ENCODE measurements at places on chromosomes 12 and 14.

GRCh38 chr12:18461758-18462157, 200.4 kb downstream of the PIK3C2G start:
- DNase-seq, result no peak

- DNase-seq, result no peak
These were observed 119.1 kb downstream of the CACNA1C start for GRCh38 chr12:2171672-2172426.

DNA sequence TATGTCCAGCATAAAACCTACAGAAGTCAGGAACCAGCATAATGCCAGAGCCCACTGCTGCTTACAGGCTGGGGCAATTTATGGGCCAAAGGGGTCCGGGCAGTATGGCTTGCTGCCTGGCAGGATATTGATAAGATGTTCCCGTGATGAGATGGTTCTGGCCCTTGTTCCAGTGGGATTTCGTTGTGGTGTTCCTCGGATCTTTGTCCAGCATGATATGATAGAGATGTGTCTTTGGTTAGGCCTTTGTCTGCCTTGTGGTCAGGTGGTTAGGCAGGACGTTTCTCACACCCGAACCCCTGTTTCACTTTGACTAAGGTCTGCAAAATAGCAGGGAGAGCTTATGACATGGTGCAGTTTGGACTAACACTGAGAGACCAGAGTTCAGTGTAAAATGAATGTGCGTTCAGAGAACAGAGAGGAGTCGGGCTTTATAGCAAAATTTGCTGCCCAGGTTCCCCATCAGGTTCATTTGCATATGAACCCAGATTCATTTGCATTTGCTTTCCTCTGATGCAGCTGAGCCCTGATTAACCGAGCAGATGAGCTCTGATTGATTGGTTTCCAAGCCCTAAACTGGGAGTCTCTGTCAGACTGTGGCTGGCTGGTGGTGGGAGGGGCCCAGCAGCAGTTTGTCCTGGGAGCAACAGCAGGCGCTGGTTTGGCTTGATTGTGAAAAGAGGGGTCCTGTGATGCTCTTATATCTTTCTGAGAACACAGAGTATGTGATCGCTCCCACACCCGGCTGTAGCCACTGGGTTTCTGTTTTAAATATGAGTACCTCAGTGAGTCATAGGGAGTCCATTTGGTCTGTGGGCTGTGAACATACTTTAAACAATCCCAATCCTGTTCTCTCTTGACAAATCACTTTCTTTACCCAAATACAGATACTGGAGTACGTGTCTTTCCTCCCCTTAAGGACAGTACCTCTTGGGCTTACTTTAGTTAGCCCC, 156.3 kb upstream of the PZP start:
- DNase-seq, result peak; percentile 10

- DNase-seq, result no peak
These were observed 14.4 kb downstream of the DDX54 start for GRCh38 chr12:113170926-113171325.

- peak; percentile 27 for DNase-seq
These were observed 7.8 kb upstream of the PLXNC1 start for GRCh38 chr12:94140556-94140955.

GRCh38 chr14:77177702-77178101, 3.9 kb upstream of the TMEM63C start:
- no peak for DNase-seq

- no peak for DNase-seq
These were observed 6.0 kb downstream of the EXOC3L4 start for GRCh38 chr14:103100281-103101121.

GRCh38 chr12:92745856-92746550, 43.2 kb downstream of the PLEKHG7 start:
- DNase-seq, result no peak

GRCh38 chr12:44015333-44015941, 179.6 kb downstream of the TMEM117 start:
- peak; percentile 33 for DNase-seq

DNA sequence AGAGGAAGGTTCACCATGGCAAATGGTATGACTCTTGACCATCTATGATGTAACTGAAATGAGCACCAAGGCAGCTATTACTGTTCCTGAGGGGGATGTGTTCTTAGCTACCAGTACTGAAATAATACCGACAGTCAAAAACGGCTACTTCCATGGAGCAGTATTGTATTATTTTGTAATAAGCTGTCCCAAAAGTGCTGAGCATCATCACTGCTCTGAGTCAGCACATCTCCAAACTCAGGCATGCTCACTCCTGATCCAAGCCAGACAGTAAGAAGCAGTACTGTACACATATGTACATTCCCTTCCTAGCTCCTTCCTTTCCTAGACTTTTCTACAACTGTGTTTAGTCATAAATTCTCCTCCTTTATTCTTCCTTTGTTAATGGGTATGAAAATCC, 8.6 kb downstream of the VTI1B start:
- DNase-seq, result no peak

Data from central memory CD4-positive, alpha-beta T cell (primary cell).